ENCODE measurements at places on chromosomes 4 and X.

- DNase-seq, result no peak
Observed at GRCh38 chrX:111778591-111778990, 97.4 kb upstream of the TRPC5OS start.

GRCh38 chr4:153245775-153246174 lies 41.5 kb downstream of the TRIM2 start:
- DNase-seq, result no peak

DNA sequence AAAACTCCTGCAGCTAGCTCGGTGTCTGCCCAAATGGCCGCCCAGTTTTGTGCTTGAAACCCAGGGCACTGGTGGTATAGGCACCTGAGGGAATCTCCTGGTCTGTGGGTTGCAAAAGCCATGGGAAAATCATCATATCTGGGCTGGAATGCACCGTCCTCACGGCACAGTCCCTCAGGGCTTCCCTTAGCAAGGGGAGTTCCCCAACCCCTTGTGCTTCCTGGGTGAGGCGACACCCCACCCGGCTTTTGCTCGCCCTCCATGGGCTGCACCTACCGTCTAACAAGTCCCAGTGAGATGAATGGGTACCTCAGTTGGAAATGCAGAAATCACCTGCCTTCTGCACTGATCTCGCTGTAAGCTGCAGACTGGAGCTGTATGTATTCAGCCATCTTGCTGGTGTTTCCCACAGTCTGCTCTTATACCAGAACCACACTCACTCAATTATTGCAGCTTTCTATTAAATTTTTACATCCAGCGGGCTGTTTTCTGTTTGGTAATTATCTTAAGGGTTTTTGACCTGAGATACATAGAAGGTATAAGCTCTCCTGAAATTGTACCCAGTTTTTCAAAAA lies 36.7 kb upstream of the NPNT start:
- no peak for DNase-seq

GRCh38 chr4:37595875-37596680 lies 90.1 kb downstream of the RELL1 start:
- DNase-seq, result no peak

DNA sequence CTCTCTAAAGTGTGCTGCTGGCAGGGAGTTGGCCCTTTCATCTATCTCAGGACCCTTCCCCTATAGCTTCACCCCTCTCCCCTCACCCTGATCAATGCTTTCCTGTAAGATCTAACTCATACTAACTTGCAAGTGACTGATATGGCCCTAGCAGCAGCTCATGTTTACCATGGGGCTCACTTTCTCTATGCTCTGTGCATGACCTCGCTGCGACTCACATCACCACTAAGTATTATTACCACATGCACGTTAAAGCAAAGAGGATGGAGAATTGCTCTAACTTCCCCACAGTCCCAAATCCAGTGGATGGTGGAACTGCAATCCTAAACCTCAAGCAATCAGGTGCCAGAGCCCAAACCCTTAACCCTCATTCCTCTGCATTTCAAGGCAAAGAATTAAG lies 626.6 kb downstream of the MID1IP1 start:
- DNase-seq, result no peak

GRCh38 chr4:153945704-153946103 lies 156.8 kb upstream of the SFRP2 start:
- DNase-seq, result no peak

GRCh38 chr4:90718931-90719330 lies 591.7 kb downstream of the CCSER1 start:
- no peak for DNase-seq

GRCh38 chrX:29852767-29853166 lies 362.6 kb upstream of the MAGEB2 start:
- DNase-seq, result no peak

- no peak for DNase-seq
Observed at GRCh38 chrX:130915302-130915701, 12.3 kb upstream of the ENOX2 start.

DNA sequence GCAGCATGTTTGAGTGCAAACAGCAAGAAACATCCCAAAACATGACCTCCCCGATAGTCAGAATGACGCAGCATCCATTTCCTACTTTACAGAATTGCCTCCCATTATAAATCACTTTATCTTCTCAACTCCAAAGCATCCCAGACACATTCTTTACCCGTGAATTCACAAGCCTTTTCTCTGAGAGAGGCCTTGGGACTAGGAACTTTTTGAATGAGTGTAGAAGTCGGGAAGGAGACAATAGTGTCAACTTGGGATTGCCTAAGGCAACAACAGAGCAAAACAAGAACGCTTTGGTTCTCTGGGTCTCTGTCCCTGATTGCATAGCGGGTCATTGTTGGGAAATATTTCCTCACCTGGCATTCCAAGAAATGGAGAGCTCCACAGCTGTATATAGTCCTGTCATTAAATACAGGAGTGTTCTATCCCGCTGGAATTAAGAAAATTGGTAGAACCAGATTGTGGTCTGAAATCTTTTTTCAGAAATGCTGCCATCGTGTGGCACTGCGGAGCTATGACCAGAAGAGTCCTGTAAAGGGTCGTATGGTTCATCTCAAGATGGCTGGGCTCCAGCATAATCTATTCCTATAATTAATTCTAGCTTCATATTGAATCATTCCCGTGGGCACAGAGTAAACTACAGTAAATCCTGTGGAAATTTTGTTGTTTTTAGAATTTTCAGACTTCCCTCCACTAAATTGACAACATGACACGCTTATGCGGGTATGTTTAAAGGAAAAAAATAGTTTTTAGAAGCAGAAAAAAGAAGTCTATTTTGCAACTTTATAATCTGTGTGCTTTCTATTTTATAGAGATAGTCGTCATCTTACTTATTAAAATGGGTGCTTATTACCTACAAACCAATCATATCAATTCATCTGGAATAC lies 2.0 kb upstream of the SPP1 start:
- no peak for DNase-seq

GRCh38 chrX:65731684-65732289 lies 64.3 kb downstream of the MSN start:
- DNase-seq, result no peak

DNA sequence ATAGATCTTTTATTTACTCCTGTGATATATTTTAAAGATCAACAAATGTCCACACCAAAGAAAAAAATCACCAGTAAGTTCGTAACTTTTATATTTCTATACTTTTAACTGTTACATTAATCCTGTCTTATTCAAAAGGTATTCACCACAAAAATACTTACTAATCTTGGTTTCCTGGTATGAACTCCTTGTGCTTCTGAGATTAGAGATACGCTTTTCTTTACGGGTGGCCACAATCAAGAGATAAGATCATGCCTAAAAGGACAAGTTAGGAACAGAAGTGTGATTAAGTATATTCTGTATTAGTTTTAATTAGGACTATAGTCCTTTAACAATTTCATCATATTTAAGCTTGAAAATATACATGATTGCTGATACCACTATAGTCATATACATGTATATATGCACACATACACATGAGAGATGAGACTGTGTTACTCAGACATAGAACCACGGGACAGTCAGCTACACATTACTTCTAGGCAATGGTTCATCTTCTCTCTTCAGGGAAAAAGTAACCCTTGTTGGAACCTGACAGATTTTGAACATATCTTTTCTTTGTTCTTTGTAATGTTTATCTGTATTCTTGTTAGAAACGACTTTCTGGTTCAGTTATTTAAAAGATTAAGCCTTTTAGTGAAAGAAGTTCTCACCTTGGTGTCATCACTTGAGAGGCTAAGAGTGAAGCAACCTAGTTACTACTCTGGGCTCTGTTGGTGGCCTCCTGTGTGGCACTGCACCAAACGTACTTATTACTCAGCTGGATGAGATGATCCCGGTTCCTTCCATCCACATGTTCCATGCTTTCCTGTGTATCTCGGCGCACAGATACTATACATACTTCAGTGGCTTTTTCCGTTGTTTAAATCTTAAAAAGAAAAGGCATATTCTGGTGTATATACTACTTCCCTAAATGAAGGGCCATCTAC lies 146.1 kb downstream of the CBR4 start:
- DNase-seq, result no peak

- no peak for DNase-seq
Observed at GRCh38 chr4:116400480-116400879, 684.9 kb downstream of the TRAM1L1 start.

DNA sequence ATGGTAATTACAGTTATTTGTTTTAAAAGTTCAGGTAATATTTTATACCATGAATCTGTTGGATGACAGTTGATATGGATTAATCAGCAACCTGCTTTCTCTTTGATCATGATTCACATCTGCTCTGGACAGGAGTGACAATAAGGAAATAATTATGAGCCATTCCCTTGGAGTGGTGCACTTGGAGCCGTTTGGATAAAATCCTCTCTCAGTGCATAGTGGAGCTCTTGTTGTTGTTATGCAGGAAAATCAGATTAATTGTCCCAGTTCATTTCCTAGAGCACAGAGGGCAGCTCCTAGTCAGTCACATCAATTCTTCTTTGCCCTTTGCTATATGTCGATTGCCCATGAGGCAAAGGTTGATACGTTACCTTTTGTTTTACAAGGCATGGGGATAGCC lies 668.3 kb upstream of the NR3C2 start:
- no peak for DNase-seq

DNA sequence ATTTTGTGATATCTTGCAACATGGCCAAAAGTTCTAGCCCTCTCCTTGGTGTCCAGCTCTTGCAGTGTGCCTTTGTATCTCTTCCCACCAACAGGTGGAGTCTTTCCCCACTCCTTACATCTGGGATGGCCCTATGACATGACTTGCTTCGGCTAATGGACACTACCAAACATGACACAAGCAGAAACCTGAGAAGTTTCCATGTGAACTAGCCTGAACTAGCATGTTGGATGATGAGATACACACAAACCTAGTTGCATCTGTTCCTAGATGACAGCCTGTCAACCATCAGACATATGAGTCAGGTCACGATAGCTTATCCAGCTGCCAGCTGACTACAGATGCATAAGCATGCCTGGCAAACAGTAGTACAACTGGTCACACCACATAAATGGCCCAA lies 207.5 kb upstream of the FTHL17 start:
- no peak for DNase-seq

DNA sequence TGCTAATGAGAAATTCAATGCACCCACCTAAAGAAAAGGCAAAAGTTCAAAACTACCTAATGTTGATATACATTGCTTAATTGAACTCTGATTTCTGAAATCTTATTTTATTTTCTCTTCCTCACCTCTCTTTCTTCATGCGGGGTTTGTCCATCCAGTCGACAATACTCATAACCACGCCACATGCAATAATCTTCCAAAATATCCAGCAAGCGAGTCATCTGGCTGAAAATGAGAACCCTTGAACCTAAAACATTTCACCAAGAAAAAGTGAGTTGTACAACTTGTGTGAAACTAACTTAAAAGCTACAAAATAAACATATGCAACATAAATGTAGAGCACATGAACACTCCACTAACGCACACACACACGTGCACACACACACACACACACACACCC lies 26.7 kb downstream of the SMARCA1 start:
- no peak for DNase-seq

DNA sequence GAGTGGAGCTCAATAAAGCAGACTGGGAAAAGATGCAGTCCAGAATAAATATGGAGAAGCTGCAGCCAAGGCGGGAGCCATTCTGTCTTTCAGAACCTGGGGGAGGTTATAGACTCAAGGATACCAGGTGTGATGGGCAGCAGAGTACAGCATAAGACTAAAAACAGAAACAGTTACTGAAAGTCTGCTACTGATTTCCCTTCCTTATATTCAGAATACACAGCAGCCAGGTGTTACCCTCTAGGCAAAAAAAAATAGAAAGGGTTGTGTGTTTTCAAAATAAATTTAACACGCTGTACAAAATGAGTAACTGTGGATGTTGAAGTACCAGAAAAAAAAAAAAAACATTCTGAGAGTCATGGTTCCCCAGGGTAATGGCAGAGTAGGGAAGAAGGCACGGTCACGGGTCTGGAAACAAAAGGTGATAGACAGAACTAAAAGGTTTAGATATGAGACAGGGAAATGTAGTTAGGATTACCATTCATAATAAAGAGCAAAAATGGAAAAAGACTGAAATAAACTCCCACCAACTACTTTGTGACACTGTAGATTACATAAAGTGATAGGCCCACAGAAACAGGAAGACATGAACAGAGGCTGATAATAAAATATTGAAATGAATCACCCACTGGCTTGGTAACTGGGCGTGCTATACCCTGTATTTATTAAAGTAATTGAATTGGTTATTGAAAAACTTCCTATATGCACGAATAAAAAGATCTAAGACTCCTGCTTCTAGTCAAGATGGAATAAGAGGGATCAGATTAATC lies 10.8 kb upstream of the HHIP start:
- no peak for DNase-seq

DNA sequence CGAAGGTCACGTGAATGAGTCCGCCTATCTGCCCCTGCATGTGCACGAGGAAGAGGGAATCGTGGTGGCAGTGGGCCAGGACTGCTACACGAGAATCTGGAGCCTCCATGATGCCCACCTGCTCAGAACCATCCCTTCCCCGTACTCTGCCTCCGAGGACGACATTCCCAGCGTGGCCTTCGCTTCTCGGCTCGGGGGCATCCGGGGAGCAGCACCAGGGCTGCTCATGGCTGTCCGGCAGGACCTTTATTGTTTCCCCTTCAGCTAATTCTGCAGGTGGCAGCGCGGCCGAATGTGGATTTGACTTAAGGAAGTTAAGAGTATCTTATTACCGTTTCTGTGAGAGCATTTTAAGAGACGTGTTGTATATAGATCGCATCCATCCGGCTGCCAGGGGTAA lies 1.2 kb downstream of the DCAF4L1 start:
- no peak for DNase-seq

DNA sequence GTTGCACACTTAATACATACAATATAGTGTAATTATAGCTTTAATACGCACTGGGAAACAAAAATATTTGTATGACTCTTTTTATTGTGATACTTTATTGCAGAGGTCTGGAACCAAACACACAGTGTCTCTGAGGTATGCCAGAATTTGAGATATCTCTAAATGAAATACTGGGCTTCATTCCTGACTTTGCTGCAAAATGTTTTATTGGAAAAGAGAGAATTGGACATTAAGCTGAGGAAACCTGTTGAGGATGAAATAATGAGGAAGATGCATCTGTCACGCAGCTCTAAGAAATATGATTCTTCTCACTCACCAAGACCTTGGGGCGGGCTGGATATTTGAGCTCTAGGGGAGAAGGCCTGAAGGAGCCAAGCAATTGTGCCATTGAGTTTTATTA lies 242.1 kb downstream of the CPE start:
- DNase-seq, result no peak
